ENCODE measurements at places on chromosomes 4 and X.

- no peak for DNase-seq
These were observed 52.7 kb downstream of the ASB9 start for GRCh38 chrX:15217161-15217560.

- DNase-seq, result no peak
These were observed 54.6 kb upstream of the TENM3 start for GRCh38 chr4:182188622-182189021.

- DNase-seq, result no peak
These were observed 8.0 kb downstream of the RPL34 start for GRCh38 chr4:108628411-108628810.

- no peak for DNase-seq
These were observed 14.5 kb downstream of the SOD3 start for GRCh38 chr4:24809815-24810405.

- no peak for DNase-seq
These were observed 136.4 kb downstream of the STPG2 start for GRCh38 chr4:98006814-98007412.

GRCh38 chrX:20267931-20268701 is 1.4 kb upstream of the RPS6KA3 start:
- no peak for DNase-seq

GRCh38 chr4:54784161-54784671 is 126.5 kb downstream of the KIT start:
- DNase-seq, result no peak

- DNase-seq, result peak; percentile 2
These were observed 401.0 kb downstream of the FSTL5 start for GRCh38 chr4:161762796-161763195.

GRCh38 chr4:43133566-43133965 is 241.1 kb downstream of the GRXCR1 start:
- DNase-seq, result no peak

GRCh38 chr4:23477905-23478304 is 411.9 kb downstream of the PPARGC1A start:
- no peak for DNase-seq

GRCh38 chrX:134406356-134407064 is 53.5 kb upstream of the HPRT1 start:
- no peak for DNase-seq

GRCh38 chrX:101365301-101365795 is 16.8 kb upstream of the TIMM8A start:
- DNase-seq, result no peak

GRCh38 chr4:5266991-5267390 is 215.7 kb downstream of the STK32B start:
- DNase-seq, result no peak

DNA sequence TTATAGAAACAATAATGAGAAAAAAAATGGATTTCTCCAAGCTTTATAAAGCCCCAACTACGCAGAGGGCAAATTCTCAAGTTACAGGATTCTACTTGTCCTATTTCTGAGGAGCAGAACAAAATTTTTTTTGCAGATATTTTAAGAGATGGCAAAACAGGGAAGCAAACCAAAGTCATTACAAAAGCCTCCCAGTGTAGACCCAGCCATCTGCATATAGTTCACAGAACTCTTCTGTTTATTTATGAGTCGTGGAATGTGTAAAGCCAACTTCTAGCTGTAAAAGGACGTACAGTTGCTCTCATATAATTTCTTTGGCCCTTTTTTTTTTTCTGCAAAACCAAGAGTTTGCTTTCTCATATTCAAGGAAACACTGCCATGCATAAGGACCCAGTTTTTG is 120.4 kb downstream of the PCDH7 start:
- no peak for DNase-seq

GRCh38 chr4:80182237-80182866 is 15.0 kb upstream of the PRDM8 start:
- no peak for DNase-seq

DNA sequence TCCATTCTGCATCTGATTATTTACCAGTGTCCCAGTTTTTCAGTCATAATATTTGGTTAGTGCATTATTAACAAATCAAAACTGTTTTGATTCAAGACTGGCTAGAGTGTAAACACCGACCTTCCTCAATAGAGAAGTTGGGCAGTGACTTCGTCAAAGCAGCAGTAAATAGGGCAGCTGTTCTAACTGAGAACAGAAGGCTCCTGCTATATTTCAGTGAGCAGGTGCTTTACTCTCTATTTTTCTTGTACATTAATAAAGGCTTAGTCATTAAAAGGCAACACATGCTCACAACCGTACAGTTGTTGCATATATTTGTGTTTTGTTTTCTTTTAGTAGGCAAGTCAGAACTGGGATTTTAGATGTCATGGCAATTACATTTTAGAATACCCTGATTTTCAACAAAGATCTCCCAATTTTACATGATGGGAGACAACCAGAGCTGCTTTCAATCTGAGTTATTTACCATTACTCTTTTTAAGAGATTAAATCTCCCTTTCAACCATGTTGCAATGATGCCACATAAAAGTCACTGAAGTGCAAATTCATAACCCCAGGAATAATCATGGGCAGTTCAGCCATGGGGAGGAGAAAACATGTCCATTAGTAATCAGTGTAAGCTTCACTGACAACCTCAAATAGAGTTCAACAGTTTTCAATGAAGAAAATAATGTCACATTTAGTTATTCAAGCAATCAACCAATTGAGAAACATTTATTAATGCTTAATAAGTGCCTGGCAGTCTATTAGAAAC is 233.3 kb downstream of the NDST4 start:
- no peak for DNase-seq

- no peak for DNase-seq
These were observed 89.2 kb downstream of the GATB start for GRCh38 chr4:151671541-151672059.

DNA sequence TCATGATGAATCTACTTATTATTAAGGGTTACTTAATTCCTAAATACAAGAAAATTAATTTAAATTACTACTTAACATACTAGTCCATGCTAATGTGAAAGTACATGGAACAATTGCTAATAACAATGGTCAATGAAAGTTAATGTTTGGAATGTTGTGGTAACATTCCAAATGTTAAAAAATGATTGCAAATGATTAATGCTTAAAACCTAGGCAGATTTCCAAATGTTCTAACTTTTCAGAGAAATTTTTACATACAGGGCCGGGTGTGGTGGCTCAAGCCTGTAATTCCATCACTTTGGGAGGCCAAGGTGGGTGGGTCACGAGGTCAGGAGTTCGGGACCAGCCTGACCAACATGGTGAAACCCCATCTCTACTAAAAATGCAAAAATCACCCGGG is 1851.3 kb upstream of the PCDH7 start:
- no peak for DNase-seq

- DNase-seq, result no peak
These were observed 99.3 kb upstream of the BCOR start for GRCh38 chrX:40197071-40197470.

DNA sequence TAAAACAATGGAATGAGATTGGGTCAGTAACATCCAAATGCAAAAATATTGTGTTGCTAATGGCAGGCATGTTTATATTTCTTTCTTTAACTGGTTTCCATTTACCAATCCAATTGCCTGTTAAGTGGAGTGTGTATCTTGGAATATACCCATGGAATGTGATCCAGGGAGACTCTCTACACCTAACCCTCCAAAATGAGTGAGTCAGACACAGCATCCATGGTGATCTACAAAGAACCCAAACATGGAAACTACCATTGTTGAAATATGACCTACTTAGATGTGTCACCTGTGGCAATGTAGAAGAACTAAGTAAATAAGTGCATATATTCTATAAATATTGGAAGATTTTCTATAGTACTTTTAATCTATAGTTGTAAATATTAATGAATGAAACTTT is 110.3 kb downstream of the AREG start:
- DNase-seq, result no peak

GRCh38 chrX:136856050-136856449 is 24.5 kb downstream of the RBMX start:
- DNase-seq, result no peak

DNA sequence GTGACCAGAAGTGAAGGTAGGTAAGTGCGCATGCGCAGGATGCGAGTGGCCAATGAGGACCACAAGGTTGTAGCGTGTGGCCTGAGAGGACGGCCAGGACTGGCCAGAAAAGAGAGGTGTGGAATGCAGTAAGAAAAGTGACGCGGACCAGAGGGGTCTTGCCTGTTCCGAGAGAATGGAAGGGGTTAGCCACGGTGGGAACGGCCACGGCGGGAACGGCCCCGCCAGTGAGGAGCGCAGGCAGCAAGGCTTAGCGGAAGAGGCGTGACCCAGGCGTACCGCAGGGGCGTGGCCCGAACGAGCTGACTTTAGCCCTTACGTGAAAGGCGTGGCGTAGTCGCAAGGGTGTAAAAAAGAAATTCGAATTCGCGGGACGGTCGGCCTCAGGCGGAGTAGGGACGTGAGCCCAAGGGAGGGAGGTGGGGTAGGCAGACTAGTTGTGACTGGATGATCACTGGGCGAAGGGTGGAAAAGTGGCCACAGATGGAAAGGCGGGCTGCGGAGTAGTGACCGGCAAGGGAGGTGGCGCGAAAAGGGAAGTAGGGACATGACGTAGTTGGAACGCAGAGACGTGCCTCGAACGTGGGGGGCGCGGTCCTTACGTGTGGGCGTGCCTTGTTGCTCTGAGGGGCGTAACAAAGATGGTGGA is 10.4 kb upstream of the CLTRN start:
- peak; percentile 27 for DNase-seq

DNA sequence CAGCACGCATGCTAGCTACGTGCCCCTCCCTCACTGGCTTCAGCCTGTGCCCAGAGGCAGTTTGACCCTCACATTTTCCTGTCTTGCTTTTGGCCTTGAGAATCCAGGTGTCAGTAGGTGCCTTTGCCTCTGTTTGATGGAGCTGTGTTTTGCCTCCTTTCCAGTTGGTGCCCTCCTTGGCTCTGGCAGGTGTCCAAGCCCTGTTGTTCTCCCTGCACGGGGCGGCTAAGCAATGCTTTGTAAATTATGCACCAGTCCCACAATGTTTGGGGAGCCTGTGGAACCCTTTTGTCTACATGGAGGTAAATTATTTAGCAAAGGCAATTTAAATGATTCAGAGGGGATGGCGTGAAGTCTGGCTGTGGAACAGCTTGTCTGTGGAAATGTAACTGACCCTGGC is 202.9 kb upstream of the BOD1L1 start:
- DNase-seq, result no peak

DNA sequence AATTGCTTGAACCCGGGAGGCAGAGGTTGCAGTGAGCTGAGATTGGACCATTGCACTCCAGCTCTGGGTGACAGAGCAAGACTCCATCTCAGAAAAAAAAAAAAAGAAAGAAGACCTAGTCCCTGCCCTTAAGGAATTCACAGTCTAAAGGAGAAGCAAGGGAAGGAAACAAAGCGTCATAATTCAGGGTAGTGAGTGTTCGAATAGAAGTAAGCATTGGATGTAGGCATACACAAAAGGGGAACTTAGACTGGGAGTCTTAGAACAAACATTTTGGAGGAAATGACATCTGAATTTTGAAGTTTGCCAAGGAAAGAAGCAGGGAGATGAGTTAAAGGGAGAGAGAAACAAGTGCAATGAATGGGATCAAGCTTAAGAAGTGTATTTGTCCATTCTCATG is 32.4 kb downstream of the PPM1K start:
- DNase-seq, result no peak

- DNase-seq, result no peak
These were observed 9.1 kb upstream of the METTL14 start for GRCh38 chr4:118676128-118676527.

GRCh38 chrX:48102874-48103374 is 27.5 kb upstream of the SPACA5B start:
- DNase-seq, result no peak

- no peak for DNase-seq
These were observed 14.8 kb downstream of the USP38 start for GRCh38 chr4:143199503-143199902.

DNA sequence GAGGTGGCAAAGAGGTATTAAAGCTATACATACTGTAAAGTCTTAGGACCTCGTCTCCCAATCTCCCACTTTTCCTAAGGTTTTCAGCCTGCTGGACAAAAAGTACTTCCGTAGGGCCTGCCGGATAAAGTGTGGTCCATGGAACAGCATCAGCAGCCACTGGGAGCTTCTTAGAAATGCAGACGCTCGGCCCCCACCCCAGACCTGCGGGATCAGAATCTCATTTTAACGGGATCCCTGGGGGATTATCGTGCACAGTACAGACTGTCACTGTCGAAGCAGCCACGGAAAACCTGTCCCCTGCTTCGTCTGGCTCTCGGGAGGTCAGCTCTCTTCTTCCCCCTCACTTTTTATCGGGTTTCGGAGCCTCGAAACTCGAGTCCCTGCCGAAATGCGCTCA is 802 bp downstream of the ADGRG2 start:
- no peak for DNase-seq

- DNase-seq, result no peak
These were observed 2.1 kb downstream of the COPS4 start for GRCh38 chr4:83036991-83037665.

GRCh38 chr4:89029591-89029990 is 27.4 kb downstream of the FAM13A start:
- DNase-seq, result no peak

GRCh38 chr4:39636531-39637184 is 2.0 kb downstream of the SMIM14 start:
- no peak for DNase-seq

DNA sequence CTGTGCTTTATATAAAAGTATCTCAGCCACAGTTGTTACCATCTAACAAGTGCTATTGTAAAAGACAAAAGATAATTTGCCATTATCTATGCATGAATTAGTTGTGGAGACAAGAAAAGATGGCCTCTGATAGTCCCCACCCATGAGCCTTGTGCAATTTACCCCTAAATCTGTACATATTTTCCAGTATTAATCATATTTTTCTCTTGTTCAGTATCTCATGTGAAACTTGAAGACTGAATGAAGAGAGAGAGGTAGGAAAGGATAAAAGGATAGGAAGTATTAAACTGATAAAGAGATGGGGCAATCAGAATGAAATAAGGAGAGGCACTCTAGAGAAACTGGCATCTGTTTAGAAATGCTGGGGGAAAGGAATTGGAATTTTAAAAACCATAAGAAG is 3.7 kb downstream of the MYOZ2 start:
- DNase-seq, result no peak

GRCh38 chrX:124215786-124216185 is 116.7 kb upstream of the TEX13D start:
- no peak for DNase-seq

DNA sequence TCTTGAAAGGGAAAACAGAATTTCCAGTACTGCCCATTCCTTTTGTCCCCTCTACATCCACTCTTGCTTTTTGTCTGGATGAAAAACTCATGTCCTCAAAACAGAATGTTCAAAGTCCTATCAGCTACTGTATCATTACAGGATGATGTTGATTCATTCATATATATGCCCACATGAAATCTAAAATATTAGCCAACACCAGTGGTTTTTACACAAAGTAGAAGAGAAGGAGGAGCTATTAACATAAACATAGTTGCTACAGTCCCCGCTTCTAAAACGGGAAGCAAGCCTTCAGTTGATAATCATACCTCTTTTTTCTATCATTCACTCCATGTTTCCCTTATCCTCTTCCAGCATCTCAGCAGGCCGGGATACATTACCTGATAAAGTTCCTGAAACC is 7.7 kb upstream of the THOC2 start:
- DNase-seq, result no peak
